ENCODE measurements at places on chromosomes 7 and 10.

DNA sequence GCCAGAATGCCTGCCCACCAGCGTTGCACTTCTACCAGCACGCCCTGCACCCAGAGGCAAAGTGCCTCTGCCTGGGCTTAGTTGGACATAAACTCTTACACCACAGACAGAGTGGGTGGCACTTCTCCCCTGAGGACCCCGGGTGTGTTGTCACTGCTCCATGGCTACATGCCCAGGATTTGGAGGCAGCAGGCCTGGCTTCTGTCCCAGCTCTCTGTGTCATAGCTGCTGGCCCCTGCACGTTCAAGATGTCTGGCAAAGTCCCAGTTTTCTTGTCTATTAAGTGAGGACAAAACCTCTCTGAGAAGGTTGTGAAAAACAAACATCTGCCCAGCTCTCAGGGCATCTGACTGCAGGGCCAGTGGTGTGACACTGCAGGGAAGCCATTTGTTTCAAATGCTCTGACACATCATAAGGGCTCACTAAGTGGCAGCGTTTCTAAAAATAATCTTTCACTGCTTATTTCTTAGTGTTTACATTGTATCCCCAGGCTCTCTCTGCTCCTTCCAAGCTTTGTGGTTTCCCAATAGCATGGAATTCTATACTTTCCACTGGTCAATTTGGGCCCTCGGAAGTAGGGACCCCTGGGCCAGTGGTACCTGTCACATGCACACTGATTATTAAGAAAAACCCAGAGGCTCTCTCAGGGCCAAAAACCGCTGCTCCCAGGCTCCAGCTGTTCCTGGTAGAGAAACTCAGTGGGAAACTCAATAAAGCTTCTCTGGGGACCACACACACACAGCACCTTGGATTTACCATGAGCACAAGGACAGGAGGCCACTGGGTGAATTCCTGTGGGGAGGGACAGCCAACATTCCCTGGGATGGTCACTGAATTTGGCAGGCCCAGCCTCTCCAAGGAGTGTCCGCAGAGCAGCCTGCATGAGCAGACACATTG, 86.2 kb upstream of the ANLN start:
- peak; percentile 95 for DNase-seq

- no peak for DNase-seq
Measured at GRCh38 chr7:91055219-91055618, 209.0 kb upstream of the FZD1 start.

GRCh38 chr7:140009735-140010134, 53.0 kb downstream of the PARP12 start:
- DNase-seq, result no peak

DNA sequence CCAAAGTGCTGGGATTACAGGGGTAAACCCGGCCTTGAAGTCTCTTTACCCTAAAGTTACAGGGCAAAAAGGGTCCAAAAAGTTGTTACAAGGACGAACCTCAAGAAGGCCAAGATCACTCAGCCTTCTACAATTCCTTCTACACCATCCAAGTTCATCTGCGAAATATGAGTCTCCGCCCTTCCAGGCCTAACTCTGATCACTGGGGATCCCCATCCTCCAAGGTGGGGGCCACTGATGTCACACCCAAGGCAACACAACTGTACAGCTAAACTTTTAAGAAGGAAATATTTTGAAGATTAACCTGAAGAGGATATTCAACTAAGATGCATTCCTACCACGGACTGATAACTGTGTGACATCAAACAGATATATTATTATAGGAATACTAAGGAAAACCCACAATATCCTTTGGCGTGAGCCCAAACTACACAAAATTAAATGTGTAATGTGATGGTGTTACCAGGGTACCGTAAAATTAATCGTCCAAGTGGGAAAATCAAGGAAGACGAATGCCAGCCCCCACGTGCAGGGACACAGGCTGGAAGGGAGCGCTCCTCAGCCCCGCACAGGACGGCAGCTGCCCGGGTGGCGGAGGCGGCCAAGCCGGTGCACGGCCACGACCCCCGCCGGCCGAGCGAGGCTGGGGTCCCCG, 1.0 kb downstream of the PAXIP1 start:
- DNase-seq, result peak; percentile 5

- DNase-seq, result no peak
Measured at GRCh38 chr10:109253306-109253705, 670.0 kb downstream of the XPNPEP1 start.

DNA sequence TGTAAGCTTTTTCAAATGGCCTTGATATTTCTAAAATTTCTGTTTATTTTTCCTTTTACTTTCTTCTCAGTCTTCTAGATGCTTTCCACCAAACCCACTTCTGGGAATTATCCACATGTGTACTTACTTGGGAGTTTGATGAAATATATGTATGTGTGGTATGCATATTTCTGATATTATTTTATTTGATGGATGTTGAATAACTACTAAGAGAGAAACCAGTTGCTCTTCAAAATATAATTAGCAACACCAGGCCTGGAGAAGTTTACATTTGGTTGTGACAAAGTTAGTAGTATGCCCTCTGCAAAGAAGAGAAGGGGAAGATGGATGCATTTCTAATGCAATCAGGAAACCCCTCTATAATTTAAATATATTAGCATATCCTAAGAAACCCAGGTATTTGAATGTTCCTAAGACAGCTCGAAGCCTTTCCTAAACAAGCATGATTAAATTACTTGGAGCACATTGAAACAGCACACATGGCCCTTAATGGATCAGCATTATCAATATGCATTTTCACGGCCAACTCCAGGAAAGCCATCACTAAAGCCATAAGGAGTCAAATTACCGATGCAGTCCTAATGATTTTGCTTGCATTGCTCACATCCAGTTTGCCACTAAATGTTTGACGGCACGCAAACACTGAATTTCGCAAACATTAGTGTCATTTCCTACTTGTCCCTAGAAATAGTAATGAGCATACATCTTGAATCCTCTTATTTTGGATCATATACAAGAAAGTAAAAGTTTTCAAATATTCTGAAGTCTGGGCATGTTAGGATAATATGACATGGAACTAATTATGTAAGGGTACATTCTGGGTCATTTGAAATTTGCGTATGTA, 393.8 kb downstream of the EXOC4 start:
- no peak for DNase-seq

GRCh38 chr10:86403183-86403797, 36.7 kb upstream of the GRID1 start:
- no peak for DNase-seq

- no peak for DNase-seq
Measured at GRCh38 chr7:34036972-34037792, 131.8 kb downstream of the BMPER start.

GRCh38 chr7:87984088-87984487, 50.0 kb downstream of the ADAM22 start:
- no peak for DNase-seq

DNA sequence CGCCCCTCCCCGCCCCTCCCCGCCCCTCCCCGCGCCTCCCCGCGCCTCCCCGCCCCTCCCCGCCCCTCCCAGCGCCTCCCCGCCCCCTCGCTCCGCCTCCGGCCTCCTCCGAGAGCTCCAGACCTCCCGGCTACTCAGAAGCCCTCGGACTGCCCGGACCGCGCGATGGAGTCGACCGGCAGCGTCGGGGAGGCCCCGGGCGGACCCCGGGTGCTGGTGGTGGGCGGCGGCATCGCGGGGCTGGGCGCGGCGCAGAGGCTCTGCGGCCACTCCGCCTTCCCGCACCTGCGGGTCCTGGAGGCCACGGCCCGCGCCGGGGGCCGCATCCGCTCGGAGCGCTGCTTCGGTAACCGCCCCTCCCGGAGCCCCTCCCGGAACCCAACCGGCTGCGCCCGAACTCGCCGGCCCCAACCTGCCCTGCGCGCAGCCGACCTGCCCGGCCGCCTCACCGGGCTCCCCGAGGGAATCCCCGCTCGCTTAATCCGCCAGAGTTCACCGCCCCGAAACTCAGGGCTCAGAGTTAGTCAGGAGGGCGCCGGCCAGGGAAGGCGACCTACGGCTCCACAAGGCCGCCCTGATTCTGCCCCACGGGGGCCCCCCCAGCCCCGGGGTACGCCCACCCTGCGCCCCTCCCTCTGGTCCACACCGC, at the start of gene PAOX:
TSS of gene PAOX (plus strand) at position 111 of the 649 bp plus-strand sequence. CDS start at position 166, 55 bp downstream.
- DNase-seq, result peak; percentile 83

DNA sequence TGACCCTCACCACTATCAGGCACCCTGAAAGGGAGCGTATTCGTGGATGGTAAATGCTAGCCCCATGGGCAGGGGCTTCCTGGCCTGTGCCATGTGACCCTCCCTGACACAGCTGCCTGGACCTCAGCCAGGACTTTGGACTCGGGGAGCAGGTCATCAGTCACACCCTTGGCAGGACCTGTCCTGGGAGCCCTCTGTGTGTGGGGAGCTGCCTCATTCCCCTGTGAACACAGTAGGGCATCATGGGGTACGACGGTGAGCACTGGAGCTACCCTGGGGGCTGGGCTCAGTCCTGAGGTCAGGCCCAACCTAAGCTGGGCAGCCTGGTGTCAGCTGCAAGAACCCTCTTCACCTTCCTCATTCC, 129.3 kb upstream of the FAM20C start:
- DNase-seq, result no peak

DNA sequence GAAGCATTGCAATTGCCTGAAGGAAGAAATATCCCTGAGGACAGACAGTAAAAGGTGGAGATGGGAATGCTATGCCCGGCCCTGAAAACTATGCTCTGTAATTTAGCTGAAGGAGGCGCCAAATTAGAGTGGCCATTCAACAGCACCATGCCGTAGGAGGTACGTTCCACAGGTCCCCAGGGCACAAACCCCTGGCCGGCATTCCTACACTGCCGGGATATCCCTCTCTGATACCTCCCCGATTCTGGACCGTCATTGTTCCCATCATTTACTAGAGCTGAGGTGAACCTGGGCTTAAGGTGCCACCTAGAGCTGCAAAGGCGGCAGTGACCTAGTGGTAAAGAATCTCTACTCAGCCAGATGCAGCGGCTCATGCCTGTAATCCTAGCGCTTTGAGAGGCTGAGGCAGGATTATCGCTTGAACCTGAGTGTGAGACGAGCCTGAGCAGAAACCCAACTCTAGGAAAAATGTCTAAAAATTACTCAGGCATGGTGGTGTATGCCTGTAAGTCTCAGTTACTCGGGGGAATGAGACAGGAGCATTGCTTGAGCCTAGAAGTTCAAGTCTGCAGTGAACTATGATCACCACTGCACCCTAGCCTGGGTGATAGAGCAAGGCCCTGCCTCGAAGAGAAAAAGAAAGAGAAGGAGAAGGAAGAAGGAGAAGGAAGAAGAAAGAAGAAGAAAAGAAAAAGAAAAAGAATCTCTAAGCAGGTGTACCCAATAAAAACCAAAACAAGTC, 53.0 kb upstream of the TNKS2 start:
- DNase-seq, result peak; percentile 34
